Stimulated activated CD8-positive, alpha-beta memory T cell treated with anti-CD3 and anti-CD28 coated beads, Interleukin-7, amount 100 ng/mL, for 1 hour (primary cell): ENCODE measurements at places on chromosomes 1 and 21.

- DNase-seq = no peak
Observed at GRCh38 chr21:15095326-15095725, 30.5 kb upstream of the NRIP1 start.

GRCh38 chr1:199020904-199021303, 382.1 kb downstream of the PTPRC start:
- no peak for DNase-seq

DNA sequence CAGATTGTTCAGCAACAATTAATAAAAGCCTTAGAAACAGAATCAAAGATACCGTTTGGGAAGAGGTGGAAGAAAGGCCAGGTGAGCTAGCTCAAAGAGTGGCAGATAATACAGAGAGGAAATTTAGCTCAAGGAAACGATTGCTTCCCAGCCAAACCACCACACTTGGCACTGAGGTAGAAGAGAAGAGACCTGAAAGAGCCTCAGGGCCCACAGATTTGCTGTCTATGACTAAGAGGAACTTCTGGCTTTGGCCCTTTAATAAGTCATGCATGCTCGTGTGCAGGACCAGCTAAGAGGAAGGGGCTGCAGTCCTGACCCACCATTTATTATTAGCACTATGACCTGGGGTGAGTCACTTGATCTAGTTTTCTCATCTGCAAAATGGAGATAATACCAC, 72.8 kb upstream of the BCL10 start:
- no peak for DNase-seq

- DNase-seq = no peak
Observed at GRCh38 chr1:182897696-182898095, 55.3 kb downstream of the SHCBP1L start.
